ENCODE measurements at places on chromosomes 16 and 17.

- no peak for DNase-seq
Measured at GRCh38 chr16:84995663-84996062, 15.7 kb downstream of the ZDHHC7 start.

DNA sequence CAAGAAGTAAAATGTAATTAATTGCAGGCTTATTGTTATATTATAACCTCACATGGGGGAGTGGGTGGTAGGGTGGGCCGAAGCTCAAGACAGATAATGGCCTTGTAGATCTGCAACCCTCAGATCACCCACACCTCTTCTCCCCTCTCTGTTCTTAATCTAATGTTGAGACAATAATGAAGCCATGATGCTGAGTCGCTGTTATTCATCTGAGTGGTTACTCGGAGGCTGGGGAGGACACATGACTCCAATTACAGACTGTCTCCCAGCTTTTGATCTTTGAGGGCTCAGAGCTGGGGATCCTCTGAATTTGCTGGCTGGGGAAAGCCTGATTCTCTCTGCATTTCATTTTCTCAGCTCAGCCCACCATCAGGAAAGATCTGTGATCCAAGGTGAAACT is 275.3 kb downstream of the SHISA9 start:
- DNase-seq: no peak

- no peak for DNase-seq
Measured at GRCh38 chr17:82570277-82570676, 50.7 kb downstream of the FOXK2 start.

GRCh38 chr16:23952128-23952970 is 116.6 kb downstream of the PRKCB start:
- no peak for DNase-seq

DNA sequence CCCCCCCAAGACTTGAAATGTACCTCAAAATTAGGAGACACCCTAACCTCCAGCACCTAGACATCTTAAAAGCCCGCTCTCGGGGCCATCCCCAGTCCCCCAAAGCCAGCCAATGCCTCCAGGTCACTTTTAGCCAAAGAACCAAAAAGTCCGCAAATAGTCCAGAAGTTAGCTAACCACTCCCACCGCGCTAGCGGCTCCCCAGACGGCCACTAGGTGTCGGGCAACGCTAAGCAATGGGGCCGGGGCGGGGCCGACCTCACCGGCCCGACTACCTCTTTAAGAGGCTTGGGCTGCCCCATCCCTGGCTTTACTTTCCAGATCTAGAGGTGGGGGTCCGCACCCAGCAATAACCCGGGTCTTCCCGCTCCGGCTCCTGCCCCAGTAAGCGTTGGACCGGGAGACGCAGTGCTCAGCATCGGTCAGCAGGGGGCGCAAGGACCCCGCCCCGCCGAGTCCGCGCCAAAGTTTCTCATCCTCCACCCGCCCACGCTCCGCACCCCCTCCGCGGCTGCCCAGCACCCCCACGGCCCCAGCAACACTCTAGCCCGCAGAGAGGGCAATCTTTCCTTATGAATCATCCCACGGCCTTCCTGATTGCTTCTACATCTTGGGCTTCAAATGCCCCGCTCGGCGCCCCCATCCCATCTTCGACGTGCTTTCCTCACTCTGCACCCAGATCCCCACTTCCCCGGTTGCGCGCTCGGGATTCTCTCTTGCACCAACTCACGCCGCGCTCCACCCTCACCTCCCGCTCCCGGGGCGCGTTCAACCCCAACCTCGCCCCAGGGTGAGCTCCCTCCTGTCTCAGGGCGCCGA is 765 bp downstream of the COL1A1 start:
- peak; percentile 79 for DNase-seq

DNA sequence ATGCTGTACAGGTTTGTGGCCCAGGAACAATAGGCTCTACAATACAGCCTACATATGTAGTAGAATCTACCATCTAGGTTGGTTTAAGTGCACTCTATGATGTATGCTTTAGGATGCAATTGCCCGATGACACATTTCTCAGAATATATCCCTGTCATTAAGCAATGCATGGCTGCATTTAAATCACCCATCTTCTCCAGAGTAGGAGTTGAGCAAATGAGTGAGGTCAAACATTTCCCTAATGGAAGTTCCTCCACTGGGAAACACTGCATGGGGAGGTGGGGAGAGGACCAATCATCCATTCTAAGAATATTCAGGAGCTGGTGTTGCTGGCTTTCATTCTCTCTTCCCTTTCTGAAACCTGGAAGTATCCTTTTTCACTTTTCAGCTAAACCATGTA is 2.0 kb upstream of the PCTP start:
- no peak for DNase-seq

DNA sequence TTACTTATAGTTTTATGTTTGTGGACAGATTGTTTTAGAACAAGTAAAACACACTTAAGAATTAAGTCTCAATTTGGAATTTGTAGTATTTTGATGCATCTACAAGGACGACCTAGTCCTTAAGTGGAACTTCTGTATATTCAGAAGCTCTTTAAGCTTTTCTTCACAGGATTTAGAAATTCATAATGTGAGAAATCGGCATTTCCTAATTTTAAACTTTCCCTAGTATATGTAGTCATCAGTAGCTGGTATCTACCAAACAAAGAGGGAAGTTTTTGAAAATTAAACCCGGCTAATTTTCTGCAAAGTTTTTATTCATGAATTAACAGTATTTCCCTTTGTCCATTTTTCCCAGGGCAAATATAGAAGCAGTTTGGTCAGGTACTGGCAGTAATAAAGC is 203.6 kb downstream of the CDRT15L2 start:
- DNase-seq: no peak

GRCh38 chr16:23330583-23331249 is 28.6 kb downstream of the SCNN1B start:
- no peak for DNase-seq

GRCh38 chr17:65987988-65988387 is 203.9 kb downstream of the CEP112 start:
- DNase-seq: no peak

- no peak for DNase-seq
Measured at GRCh38 chr17:79784353-79785016, 6.5 kb downstream of the CBX2 start.

DNA sequence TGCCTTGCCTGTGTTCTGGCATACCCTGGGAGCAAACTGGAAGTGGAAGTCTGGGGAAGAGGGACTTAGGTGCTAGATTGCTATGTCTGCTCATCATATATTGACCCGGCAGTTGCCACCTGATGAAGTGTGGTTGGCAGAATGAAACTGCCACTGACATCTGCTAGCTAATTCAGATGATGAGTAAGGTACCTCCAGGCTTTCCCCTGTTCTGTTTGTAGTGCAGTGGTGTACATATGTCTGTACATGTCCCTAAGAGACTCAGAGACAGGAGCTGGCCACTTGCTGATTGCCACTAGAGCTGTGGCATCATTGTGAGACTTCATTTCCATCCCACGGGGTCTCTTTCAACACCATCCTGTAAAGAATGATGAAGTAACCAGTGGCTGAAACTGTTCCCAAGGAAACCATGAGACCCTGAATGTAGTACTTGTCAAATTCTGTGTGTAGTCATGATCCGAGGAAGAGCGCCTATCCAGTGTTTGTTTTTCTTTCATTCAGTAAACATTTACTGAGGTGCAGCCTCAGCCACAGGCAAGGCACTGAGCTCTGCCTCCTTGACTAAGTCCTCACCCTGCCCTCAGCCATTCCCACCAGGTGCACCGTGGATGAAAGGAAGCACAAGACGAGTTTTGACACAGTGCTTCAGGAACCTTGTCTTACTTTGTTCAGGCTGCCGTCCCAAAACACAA is 13.2 kb downstream of the CLUAP1 start:
- DNase-seq: no peak

- DNase-seq: no peak
Measured at GRCh38 chr16:75745823-75746222, 19.5 kb upstream of the CPHXL start.

- no peak for DNase-seq
Measured at GRCh38 chr17:82097919-82098168, 192 bp downstream of the FASN start.

DNA sequence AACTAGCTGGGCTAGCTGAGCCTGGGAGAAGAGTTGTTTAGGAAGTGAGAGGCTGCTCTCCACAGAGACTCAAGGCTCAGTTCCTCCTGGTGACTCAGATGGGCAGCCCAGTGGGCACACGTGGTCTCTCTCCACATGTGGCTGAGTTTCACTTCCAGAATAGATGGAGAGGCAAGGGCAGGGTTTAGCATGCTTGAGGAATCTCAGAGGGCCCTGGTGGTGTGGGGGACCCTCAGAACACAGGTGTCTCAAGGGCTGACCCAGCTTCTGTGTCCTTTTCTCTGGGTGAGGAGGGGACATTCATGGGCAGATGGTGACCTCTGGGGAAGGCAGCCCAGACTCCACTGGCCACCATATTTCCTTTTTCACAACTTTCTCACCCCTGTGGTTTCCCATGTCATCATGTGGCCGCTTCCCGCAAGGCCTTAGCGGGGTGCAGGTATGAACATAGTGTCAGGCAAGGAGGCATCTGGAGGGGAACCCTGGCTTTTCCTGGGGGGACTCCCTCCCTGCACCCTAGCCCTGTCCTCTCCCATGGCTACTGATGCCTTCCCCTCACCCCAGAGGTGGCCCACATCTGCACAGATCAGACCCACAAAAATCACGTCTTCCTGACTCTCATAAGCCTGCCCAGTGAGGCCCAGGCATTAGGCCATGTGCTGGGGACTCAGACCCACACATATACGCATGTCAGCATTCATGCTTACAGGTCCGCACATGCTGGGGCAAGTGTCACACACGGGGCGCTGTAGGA is 3.3 kb downstream of the GRN start:
- peak; percentile 23 for DNase-seq

DNA sequence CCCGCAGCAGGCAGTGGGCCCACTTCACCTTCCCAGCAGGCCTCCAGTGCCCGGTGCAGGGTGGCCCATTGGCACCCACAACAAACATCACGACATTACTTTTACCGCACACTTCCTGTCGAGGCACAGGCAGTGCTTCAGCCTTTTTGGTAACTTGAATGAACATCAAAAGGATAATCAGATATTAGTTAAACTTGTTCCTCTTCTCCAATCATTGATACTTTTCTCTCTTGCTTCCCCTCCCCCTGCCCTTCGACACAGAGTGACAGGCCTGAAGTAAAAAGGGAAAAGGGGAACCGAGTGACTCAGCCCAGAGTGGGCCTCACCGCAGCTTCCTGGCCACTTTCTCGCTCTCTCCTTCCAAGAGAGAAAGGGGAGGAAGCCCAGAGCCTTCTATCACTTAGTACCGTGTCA is 507.0 kb downstream of the MAF start:
- peak; percentile 52 for DNase-seq

- no peak for DNase-seq
Measured at GRCh38 chr17:27415120-27415795, 41.0 kb upstream of the KSR1 start.

DNA sequence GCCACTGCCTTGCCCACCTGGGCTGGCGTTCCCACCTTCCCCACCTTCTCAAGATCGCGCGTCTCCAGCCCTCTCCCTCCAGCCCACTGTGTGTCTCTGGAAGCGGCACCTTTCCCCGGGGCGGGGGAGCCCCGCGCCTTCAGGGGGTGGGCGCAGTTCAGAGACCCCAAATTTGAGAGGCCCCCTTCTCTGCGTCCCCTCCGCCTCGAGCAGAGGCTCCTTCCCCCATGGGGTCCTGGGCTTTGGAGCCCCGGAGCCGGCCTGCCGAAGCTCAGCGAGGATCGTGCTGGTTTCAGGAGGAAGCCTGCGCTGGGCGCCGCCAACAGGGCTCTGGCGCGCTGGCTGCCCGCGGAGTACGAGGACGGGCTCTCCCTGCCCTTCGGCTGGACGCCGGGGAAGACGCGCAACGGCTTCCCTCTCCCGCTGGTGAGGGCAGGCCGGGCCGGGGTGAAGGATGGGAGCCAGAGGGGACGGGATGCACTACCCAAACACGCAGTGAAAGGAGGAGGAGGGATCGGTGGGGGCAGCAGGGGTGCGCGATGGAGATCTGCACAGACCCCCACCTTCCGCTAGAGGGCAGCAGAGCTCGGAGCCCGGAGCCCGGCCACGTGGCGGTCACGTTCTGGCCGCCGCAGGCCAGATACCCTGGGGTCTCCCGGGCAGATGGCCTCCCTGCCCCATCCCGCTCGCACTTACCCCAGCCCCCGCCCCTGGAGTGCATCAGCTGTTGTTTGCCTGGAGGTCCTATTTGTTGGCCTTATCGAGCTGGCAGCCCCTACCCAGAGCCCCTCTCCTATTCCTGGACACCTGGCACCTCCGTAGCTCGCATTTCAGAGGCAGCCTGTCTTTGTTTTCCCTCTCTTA is 11.1 kb downstream of the LPO start:
- peak; percentile 78 for DNase-seq

- no peak for DNase-seq
Measured at GRCh38 chr16:87834668-87835473, 34.4 kb downstream of the SLC7A5 start.

- DNase-seq: no peak
Measured at GRCh38 chr16:50247906-50248608, 18.3 kb upstream of the ADCY7 start.

DNA sequence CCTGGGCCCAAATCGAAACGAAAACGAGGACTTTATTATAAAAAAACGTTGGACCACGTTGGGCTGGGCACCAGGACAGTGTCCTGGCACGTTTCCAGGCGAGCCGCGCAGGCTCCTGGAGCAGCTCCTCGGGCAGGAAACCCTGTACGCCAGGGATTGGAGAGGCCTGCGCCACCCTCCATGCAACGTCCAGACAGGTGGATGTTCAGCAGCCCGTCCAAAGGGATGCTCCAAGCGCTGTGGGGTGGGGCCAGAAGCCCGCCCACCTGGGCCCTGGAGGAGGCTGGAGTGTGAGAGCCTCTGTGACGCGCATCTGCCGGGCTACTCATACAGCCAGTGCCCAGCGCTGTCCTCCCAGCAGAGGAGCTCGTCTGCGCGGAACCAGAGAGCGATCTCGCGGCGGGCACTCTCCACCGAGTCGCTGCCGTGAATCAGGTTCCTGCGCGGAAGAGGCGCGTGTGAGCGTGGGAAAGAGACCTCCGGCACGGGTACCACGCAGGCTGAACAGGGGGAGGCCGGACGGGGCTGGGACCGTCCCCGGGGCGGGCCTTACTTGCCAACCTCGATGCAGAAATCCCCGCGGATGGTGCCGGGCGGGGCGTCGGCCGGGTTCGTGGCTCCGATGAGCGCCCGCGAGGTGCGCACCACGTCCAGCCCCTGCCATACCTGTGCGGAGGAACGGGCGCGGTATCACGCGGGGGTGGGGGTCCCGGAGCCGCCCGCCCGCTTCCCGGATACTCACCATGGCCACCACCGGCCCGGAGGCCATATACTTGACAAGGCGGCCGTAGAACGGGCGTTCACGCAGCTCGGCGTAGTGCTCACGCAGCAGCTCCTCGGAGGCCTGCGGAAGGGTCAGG is 785 bp downstream of the NME3 start:
- peak; percentile 64 for DNase-seq

DNA sequence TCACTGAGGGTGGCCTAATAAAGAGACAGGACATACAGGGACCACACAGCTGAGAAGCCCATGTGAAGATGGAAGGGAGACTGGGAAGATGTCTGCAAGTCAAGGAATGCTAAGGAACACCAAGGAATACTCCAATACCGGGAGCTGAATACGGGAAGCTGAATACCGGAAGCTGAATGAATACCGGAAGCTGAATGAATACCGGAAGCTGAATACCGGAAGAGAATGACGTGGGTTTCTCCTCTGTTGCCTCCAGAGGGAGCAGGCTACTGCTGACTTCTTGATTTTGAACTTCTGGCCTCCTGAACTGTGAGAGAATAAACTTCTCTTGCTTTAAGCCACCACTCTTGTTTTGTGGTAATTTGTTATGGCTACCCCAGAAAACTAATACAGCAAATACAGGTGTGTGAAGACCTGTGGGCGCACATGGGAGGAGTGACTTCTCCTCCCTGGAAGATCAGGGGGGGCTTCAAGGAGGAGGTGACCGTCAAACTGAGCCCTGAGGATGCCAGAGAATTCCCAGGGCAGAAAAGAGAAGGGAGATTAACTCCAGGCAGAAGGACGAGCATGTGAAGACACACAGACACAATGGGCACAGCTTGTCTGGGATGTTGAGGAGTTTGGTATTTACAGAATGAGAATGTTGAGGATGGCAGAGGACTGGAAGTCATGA is 259.9 kb downstream of the IRF8 start:
- DNase-seq: no peak

Data from CD4-positive, alpha-beta T cell treated with Interferon alpha-2 for 1 hour (primary cell).